Activated T-helper 17 cell treated with anti-CD3 and anti-CD28 coated beads, Interleukin-2, amount 50 U/mL, for 72 hours (primary cell): ENCODE measurements at places on chromosomes 2 and 18. TPM values are rescaled to one million over a fixed set of nuclear protein-coding genes. Genes with fewer than 3 reads are reported as not detected.

- no peak for ATAC-seq
Measured at GRCh38 chr2:46342566-46343315, 45.5 kb downstream of the EPAS1 start.

- no peak for ATAC-seq
Measured at GRCh38 chr2:29016504-29016903, 35.4 kb downstream of the TOGARAM2 start.

GRCh38 chr2:135570884-135571283 is 39.6 kb downstream of the R3HDM1 start:
- no peak for ATAC-seq

DNA sequence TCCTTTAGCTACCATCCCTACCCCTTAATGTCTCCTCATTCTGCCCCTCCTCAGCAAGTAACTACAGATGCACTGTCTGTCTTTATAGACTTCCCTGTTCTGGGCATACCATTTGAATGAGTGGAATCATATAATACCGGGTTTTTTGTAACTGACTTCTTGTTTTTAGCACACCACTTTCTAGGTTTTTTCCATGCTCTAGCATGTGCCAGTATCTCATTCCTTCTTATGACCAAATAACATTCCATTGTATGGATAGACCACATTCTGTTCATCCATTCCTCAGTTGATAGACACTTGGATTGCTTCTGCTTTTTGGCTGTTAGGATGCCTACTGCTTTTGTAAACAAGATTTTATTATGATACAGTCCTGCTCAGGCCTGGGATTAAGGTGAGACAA is 154.7 kb downstream of the TSN start:
- no peak for ATAC-seq

- no peak for ATAC-seq
Measured at GRCh38 chr2:100921685-100922161, 80.4 kb upstream of the RPL31 start.

DNA sequence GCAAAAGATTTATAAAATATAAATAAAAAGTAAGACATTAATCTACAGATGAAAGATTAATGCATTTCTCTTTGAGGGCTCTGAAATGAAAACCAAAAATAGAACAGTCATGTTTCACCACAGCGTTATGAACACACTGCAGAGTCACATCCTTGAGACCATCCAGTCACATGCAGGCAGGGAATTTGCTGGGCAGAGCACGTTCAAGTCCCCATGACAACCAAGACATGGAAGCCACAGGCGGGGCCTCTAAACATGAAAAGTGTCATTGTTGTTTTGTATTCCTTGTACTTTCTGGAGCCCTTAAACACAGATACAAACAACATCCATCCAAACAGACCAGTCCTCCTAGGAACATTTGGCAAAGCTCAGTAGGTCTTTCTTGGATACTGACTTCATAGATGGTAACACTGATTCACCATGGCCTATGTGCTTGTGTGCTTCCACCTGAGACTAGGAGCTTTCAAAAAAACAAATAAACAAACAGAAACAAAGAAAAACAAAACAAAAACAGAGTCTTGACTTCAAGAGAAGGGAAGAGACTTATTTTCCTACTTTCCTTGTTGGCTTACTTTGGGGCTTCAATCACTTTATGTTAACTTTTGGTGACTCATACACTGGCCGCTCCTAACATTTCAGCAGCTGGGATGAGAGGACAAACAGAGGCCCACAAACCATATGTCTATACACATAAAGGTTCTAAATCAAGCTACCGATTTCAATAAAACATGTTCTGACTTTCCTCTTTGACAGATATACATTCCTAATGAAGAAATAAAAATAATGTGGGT is 99.5 kb upstream of the CCDC85A start:
- no peak for ATAC-seq

DNA sequence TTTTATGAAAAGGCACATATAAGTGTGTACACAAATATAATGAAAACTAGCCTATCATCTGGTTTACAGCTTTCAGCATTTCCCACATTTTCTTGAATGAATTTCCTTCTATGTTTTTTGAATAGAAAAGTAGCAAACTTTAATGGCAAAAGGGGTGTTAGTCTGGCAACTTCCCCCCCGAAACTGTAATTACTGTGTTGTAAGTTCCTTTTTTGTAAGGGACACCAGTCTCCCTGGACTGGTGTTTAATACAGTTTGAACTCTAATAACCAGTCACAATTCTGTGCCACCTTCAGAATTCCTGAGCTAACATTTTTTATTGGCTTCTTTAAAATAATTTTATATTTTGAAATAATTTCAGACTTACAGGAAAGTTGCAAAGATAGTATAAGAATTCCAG is 94.2 kb downstream of the ACSL3 start:
- ATAC-seq = no peak

DNA sequence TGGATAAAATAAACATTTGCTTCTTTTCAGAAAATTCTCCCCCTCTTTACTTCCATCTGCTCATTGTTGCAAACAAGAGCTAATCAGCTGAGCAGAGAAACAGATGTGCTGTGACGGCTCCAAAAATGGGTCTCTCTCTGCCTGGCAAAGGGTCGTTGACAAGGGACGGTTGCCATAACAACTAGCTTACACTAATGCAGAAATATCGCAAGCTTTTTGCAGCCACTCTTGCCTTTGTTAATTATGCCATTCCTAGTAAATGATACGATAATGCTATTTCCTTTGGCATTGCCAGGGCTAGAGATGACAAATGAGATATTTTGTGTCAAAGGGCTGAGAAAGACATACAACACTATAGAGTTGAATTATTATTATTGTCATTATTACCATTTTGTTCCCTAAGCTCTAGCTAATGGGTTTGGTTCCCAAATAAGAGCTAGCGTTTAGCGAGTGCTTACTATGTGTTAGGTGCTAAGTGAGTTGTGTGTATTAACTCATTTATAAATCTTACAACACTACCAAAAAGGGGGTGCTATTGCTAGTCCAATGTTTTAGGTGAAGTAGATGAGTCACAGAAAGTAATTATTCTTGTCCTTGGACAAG is 46.8 kb downstream of the MYO3B start:
- ATAC-seq = no peak

Gene L3MBTL4
- total RNA-seq = not detected

Gene DSC3
- not detected for total RNA-seq

Gene LHCGR
- not detected for total RNA-seq
